ENCODE measurements at places on chromosomes 3 and 15.

DNA sequence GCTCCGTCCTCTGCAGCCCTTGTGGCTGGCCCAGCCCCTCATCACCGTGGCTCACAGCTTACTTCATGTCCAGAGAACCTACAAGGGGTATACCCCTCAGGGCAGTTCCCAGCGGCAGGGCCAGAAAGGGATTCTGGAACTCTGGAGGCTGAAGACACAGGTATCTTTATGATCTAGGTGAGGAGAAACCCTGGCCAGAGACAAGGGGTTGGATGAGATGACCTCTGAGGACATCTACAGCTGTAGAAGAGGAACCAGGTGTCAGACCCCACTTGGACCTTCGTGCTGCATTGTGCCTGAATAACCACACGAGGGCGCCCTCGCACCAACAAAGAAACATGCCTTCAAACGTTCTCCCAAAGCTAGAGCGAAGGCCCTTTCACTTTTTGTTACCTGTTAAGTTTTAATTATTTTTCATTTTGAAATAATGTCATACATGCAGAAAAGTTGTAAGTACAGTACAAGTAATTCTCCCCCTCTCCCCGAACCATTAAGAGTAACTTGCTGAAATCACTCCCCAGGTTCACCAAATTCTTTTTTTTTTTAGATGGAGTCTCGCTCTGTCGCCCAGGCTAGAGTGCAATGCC lies 118.7 kb upstream of the SMAD3 start:
- peak; percentile 64 for DNase-seq

DNA sequence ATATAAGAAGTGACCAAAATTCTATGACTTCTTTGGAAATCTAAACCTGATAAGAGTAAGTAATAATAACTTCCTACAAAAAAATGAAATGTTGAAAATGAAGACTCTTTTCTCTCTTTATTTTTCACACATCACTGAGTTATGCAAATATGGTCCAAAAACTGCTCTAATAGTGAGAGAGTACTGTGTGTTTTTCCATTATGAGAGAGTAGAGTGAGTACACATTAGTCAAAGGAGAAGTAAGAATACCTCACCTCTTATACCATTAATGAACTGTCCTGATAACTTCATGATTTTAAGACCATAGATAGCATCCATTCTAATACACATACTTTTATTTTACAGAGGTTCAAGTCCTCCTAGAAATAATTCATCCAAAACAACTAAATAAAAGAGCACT lies 1310.2 kb downstream of the SI start:
- no peak for DNase-seq

GRCh38 chr15:64693134-64693533 lies 82.3 kb downstream of the RBPMS2 start:
- DNase-seq = peak; percentile 85

GRCh38 chr15:72474912-72475628 lies 940 bp downstream of the ARIH1 start:
- peak; percentile 77 for DNase-seq

DNA sequence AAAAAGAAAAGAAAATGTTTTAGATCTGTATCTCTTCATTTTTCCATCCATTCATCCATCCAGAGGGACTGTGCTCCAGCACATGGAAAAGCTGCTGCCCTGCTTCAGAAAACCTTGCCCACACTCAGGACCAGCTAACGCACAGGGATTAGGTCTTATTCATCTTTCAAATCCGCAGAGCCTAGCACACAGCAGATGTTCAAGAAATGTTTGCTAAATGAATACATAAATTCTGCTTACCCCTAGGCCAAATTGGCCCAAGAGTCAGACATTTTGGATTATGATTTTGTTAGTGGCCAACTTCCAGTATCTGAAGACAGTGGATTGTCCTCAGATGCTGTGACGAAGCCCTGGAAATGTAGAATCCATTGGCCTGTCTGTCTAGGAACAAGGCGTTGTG lies 71.4 kb downstream of the GHSR start:
- DNase-seq = no peak

DNA sequence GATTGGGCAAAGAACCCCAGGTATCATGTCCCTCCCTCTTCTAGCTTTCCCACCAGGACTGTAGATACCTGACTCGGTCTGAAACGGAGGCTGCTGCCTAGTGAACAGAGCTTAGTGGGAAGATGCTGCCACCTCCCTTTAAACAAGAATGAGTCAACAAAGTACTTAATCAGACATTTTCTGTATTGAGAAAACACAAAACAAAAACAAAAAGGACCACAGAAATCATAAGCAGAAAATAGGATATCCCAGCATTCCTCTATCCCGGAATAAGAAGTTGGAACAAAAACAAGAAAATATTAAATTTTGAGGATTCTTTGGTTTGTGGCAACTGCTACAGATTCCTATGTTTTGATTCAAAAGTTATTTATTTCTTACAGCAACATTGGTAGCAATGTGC lies 51.7 kb upstream of the COL8A1 start:
- peak; percentile 61 for DNase-seq

- no peak for DNase-seq
Observed at GRCh38 chr3:189890496-189890895, 230.2 kb downstream of the P3H2 start.

GRCh38 chr3:69326855-69327300 lies 59.0 kb downstream of the FRMD4B start:
- no peak for DNase-seq

- DNase-seq = no peak
Observed at GRCh38 chr3:36095238-36095637, 285.1 kb upstream of the STAC start.
